ENCODE measurements at places on chromosomes 7 and 10.

- DNase-seq, result no peak
These were observed 140.0 kb downstream of the CHCHD3 start for GRCh38 chr7:132941905-132942304.

GRCh38 chr10:50550291-50550839, 73.4 kb downstream of the SGMS1 start:
- no peak for DNase-seq

DNA sequence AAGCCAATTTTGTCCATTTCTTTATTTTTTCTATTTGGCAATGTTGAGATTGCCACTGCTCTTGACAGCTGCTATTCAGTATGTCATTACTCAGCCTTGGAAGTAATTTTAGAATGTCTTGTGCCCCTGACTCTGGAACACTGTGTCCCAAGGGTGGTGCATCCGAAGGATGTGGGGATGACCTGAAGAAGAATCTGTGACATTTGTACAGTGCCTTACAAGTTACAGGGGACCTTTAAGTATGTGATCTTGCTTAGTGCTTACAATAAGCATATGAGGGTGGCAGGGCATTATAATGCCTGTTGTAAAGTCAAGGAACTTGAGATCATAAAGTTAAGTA, 239.5 kb downstream of the REEP3 start:
- no peak for DNase-seq

DNA sequence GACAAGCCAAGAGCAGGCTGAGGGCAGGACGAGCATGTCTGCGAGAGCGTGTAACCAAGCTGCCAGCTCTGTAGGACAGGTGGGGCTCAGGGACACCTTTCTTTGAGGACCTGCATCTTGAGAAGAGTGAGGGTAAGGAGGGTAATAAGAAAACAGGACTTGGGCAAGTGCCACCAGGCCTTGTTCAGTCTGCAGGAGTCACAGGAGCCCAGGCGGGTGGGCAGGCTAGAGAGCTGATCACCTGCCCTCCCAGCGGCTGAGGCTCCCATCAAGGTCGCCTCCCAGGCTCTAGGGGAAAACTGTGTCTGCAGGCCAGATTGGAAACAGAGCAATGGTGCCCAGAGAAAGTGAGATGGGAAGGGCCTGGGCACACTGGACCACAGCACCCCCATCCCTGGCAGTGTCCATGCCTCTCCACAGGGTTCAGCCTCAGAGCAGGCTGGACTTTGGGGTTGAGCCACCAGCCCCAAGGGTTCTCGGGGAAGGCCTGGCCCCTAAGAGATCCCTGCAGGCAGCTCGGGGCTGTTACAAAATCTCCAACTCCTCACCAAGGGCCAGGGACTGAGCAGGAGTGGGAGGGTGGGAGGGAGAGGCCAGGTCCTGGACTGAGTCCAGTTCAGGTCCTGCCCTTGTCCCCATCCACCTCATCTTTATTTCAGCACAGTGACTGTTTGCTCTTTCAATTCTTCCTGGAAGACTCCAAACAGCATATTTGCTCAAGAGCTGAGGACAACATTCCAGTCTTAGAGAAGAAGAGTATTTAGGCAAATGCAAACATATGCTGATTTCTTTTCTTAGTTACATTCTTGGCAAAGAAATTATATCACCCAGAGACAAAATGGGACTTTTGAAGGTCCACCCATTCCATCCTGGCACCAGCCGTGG, 161.9 kb downstream of the GRID1 start:
- DNase-seq, result no peak

- DNase-seq, result no peak
These were observed 91.9 kb upstream of the NPY start for GRCh38 chr7:24192053-24192452.

- no peak for DNase-seq
These were observed 249.7 kb downstream of the TNS3 start for GRCh38 chr7:47332213-47332612.

DNA sequence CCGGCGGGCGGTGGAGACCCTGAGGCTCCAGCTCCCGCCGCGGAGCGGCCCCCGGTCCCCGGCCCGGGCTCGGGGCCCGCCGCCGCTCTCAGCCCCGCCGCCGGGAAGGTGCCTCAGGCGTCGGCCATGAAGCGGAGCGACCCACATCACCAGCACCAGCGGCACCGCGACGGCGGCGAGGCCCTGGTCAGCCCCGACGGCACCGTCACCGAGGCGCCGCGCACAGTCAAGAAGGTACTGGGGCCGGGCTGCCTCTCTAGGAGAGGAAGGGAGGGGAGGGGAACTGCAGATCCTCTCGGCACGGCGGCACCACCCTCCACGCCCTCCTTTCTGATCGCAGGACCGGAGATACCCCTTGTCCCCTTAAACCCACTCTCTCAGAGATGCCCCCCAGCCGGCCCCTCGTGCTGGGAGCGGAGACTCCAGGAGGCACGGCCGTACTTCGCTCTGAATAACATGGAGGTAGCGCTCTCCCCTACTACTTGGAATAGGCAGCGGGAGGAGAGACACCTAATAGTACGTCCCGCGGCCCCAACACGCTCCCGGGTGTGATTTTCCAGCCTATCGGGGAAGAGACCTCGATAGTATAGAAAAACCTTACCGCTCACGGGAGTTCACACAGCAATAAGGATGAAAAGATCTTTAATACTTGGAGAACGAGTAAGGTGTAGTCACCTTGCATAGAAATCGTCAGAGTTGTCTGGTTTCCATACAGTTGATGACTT, 538 bp downstream of the AHCYL2 start:
- no peak for DNase-seq

- DNase-seq, result no peak
These were observed 220.3 kb downstream of the STK31 start for GRCh38 chr7:23930312-23930711.
